ENCODE measurements at places on chromosomes 2 and 18.

- DNase-seq = no peak
Observed at GRCh38 chr2:33730804-33731203, 131.7 kb upstream of the FAM98A start.

GRCh38 chr2:191234376-191234775 lies 10.8 kb upstream of the MYO1B start:
- no peak for DNase-seq

- no peak for DNase-seq
Observed at GRCh38 chr2:938181-939005, 12.3 kb upstream of the SNTG2 start.

DNA sequence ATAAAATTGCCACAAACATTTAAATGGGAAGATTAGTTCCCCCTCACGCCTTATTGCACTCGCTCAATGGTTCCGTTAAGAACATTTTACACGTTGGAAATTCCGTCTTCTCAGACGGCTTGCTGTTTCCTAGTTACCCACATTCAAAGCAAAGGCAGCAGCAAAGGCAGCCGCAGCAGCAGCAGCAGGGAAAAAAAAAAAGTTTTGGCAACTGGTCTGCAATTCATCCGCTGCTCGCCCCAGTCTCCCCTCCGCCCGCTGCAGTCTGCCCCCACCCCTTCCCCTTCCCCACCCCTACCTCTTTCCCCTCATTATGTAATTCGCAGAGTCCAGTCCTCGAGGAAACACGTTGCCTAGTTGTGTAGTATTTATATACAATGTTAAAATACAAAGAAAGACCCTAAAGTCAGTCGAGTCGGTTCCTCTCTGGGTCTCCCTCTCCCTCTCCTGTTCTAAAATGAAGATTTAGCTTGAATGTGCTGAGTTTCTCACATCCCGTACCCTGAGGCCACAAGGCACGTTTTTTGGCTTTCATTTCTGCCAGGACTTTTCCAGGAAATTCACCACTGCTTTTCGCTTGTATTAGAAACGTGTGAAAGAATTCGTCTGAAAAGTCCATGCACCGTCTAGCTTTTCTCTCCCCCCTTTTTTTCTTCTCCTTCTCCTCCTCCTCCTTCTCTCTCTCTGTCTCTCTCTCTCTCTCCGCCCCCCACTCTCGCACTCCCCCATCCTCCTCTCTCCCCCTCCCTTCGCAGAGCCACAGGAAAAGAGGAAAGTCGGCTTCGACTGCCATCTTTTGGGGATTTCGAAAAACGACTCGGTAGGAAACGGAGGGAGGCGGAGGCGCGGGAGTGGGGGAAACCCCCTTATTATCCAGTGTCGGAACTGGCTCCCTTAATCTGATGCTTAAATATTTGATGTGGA lies 140.0 kb downstream of the MEIS1 start:
- no peak for DNase-seq

DNA sequence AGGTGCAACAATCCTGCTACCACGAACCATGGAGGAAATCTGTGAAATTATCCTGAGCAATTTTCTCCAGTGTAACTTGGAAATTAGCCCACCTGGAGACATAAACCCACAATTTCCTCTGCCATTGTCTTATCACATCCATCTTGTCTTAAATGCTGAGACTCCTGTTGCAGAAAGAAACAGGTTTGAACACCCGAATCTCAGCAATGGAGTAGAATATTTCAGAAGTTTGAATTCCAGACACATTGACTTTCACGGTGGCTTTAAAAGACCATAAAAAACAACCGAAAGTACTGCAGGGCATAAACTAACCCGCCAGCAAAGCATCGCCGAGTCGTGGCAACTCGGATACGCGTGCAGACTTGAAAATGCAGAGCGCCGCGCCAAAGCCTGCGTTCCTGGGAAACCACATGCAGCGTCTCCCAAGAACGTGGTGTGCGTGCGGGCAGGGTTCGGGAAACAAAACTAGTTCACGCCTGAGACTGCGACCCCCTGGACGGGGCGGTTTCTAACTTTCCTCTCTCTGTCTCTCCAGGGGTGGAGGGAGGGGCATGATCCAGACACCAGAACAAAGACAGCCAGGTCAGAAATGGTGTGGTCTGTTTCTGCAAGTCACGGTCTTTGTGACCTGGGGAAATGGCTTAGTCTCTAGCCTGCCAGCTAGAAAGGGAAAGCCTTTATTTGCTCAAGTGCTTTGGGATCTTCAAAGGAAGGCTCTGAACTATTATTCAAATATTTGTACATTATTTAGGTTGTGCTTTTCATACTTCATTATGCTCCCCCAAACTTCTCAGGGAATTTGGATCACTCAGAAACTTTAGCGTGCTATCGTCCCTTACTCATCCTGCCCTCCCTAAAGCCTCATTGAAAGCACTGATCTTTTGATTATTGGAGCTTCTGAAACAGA lies 26.9 kb upstream of the KCTD1 start:
- DNase-seq = no peak

DNA sequence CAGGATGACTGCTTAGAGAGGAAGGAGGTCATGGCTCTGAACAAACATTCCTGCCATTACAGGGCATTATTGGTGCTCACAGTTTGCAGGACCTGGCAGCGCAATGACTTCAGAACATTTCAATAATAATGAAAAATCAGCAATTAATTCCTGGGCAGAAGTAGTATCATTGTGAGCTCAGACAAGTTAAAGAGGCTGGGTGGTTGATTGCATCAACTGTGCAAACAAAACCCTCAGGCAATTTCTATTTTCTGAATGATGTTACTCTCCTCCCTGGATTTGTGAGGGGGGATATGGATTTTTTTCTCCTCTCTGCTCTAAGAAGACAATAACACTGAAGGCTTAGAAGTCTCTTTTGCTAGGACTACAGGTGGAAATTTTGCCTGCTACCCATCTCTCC lies 168.1 kb upstream of the TACR1 start:
- no peak for DNase-seq

GRCh38 chr2:120576509-120577474 lies 158.9 kb upstream of the GLI2 start:
- DNase-seq = no peak

GRCh38 chr2:241399941-241400922 lies 44.1 kb downstream of the FARP2 start:
- DNase-seq = no peak

DNA sequence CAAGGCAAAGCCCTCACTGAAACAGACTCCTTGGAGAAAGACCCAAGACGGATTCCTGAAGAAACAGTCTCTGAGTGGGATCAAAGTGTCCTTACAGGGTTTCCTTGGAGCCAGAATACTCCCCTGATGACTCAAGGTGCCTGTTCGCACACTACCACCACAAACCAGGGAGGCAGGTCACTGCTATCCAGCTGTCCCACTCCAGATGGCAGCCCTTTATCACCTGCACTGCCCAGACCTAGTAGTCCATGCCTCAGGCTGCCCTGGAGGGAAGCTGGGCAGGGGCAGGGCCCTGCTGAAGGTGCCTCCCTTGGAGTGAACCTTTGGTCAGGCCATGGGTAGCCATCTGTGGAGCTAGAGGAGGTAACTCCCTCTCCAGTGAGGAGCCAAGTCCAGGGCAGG lies 34.1 kb downstream of the TRABD2A start:
- DNase-seq = no peak

GRCh38 chr18:37452015-37452414 lies 113.6 kb downstream of the CELF4 start:
- no peak for DNase-seq

- DNase-seq = no peak
Observed at GRCh38 chr2:238129166-238130010, 9.1 kb upstream of the KLHL30 start.

DNA sequence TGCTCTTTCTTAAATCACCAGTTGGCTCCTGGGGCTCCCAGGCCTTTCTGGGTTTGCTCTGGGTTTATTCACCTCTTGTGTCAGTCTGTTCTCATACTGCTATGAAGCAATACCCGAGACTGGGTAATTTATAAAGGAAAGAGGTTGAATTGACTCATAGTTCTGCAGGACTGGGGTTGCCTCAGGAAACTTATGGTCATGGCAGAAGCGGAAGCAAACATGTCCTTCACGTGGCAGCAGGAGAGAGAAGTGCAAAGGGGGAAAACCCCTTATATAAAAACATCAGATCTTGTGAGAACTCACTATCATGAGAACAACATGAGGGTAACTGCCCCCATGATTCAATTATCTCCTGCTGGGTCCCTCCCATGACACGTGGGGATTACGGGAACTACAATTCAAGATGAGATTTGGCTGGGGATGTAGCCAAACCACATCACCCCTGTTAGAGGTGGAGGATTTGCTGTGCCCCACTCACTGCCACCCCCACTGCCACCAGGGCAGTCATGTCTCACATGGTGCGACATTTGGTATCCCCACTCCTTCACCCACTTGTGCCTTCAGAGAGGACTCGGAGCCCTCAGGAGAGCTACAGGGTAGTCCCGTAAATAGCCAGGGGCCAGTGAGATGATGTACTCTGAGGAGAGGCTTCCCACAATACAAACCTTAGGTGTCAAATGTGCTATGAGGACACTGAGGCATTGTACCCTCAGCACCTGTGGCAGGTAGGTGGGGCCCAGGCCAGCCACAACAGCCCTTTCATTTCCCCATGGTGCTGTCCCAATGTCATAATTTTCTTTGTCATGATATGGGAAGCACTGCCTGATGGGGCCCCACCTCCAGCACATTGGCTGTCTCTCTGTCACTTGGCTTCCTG lies 35.7 kb downstream of the CDC42EP3 start:
- DNase-seq = peak; percentile 53

- no peak for DNase-seq
Observed at GRCh38 chr2:207115715-207116364, 49.9 kb downstream of the KLF7 start.

DNA sequence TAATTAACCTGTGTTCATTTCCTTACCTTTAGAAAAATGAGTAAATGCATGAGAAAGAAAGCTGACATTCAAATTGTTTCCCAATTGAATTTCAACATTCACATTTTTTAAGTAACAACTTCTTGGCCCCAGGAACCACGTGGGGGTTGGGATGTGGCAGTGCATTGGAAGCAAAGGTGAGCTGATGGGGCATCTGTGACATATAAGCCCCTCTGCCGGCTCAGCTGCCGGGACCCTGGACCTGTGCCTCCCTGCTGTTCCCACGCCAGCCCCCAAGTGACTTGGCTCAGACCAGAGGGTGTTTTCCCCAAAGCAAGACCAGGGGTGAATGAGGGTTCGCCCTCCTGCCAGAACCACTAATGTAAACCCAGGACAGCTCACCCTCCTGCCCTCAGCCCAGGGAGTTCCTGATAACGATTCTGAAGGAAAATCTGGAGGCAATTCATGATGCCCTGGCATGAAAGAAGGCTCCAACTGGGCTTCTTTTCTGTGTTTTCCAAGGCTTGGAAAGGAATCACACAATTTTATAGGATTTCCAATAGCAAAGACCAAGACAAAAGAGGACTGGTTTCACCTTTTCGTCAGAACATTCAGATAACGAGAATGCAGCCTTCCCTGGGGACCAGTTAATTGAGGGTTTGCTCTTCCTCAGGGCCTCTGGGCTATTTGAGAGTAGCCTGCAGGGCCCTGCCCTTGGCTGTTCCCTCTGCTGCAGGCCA lies 193.2 kb upstream of the TWIST2 start:
- no peak for DNase-seq

- DNase-seq = no peak
Observed at GRCh38 chr2:133936601-133937000, 317.3 kb upstream of the MGAT5 start.

- no peak for DNase-seq
Observed at GRCh38 chr2:226984750-226985582, 149.1 kb downstream of the RHBDD1 start.

DNA sequence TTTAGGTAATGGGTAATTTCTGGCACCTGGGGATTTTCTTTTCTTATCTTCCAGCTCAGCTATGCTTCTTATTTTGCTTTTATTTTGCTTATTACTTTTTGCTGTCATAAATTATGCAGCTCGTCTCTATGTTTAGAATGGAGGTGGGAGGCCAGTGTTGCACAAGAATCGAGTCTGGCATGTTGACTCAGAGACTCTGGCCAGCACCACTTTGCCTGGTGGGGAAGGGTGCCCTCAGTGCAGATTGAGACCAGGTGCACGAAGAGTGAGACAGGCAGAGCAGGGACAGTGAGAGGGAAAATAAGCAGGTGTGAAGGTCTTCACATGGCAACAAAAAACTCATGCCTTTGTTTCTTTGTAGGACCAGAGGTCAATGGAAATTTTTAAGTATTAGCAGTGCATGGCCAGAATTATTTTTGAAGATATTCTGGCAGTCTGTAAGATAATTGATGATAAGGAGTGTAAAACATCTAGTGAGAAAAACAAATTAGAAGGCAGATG lies 59.2 kb upstream of the SLC5A7 start:
- DNase-seq = no peak

DNA sequence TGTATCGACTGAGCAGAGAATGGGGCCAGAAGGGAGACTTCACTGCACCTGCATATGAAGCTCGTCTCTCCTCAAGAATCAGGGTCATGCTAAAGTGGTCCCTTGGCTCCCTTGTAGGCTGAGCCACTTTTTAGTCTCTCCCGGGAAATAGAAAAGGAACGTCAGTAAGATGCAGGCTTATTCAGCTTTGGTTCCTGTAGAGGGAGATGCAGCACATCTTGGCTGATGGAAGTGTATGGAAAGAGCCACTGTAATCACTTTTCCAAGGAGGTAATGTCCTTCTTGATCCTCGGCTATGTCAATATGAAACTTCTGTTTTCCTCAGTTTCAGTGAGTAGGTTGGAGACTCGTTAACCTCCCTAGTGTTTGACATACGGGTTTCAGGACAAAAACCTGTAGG lies 235.2 kb downstream of the GCA start:
- no peak for DNase-seq

GRCh38 chr2:148594216-148594615 lies 50.3 kb upstream of the EPC2 start:
- no peak for DNase-seq

- DNase-seq = no peak
Observed at GRCh38 chr2:28181801-28182200, 210.9 kb upstream of the FOSL2 start.

- no peak for DNase-seq
Observed at GRCh38 chr2:178628605-178629004, 148.3 kb downstream of the PLEKHA3 start.

- no peak for DNase-seq
Observed at GRCh38 chr2:36839976-36840617, 126.2 kb downstream of the STRN start.

DNA sequence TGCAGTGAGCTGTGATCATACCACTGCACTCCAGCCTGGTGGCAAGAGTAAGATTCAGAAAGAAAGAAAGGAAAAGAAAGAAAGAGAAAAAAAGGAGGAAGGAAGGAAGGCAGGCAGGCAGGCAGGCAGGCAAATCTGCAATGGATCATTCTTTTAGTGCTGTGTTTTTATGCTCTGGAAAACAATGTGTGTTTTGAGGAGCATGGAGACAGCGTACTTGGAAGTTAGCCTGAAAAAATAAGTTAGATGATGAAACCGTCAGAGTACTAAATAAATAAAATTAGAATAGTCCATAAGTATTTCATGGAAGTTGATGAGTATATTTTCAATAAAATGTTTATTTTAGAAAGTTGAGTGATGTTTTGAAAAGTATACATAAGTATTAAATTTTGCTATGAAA lies 366.4 kb upstream of the CDH20 start:
- no peak for DNase-seq

DNA sequence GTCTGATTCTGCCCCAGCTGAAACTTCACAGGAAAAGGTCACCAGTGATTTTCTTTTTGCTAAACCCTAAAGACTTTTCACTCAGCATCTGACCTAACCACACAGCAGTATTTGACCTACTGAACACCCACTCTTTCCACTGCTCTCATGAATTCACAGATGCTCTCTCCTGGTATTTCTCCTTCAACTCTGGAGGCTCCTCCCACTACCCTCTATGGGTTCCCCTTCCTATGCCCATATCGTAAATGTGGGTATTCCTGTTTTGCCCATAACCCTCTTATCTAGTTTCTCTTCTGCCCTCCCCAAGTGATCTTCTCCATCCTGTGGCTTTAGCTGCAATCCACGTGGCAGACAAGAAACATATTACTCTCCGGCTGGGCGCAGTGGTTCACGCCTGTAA lies 7.6 kb downstream of the PLEKHM3 start:
- no peak for DNase-seq
